Cardiac fibroblast (primary cell): ENCODE measurements at places on chromosomes 1 and 21.

DNA sequence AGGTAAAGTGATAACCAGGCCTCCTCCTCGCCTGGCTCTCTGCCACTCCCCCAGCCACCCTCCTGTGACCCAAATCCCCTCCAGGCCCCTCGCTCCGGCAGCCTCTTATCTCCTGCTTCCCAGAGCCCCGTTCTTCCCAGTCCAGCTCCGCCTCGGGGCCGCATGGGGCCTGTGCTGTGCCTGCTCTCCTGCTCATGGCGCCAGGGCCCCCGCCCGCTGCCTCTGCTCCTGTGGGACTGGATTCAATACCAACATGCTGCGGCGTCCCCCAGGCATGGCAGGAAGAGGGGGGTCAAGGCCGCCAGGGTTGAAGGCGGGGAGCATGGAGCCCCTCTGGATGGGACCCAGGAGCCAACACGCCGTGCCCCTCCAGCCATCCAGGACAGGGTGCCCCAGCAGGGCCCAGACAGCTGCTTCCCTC is 213.0 kb upstream of the VAMP3 start:
- no peak for DNase-seq

DNA sequence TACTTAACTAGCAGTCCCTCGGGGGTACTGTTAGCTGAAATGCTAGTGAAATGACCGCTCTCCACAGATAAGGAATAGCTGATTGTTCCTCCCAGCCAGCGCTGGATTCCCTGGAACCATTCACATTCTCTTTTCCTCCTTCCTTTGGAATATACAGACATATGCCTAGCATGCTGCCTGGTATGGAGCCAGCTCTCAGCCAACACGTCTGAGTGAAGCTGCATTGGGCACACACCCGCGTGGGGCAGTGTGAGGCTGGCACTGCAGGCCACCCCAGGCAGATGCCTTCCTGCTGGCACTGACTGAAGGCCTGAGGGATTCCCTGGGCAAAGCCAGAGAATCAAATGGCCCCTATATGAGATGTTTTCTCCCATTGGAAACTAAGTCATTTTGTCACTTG is 66.7 kb downstream of the TLR5 start:
- no peak for DNase-seq

GRCh38 chr1:17360272-17360956 is 11.6 kb upstream of the PADI6 start:
- DNase-seq, result no peak

- no peak for DNase-seq
Measured at GRCh38 chr21:42301371-42302075, 13.7 kb downstream of the TFF3 start.

GRCh38 chr1:2043886-2044285 is 6.3 kb upstream of the PRKCZ start:
- DNase-seq, result no peak

- DNase-seq, result no peak
Measured at GRCh38 chr1:235317168-235317567, 10.8 kb downstream of the ARID4B start.

DNA sequence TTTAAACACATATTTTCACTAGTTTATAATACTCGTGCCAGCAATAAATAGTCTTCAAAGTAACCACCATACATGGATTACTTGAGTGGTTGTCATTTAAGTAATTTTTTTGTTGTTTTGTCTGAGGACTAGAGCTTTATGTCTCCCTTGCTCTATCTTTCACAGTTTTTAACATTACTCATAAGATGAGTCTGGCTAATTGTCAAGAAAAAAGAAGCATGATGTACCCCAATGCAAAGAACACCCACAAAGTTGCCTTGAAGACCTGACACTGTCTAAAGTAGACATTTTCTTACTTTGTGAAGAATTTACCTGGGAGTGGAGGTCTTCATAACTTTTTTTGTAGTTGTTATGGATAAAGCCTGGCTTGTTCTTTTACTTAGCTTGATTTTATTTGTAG is 210.4 kb upstream of the BRINP3 start:
- no peak for DNase-seq

DNA sequence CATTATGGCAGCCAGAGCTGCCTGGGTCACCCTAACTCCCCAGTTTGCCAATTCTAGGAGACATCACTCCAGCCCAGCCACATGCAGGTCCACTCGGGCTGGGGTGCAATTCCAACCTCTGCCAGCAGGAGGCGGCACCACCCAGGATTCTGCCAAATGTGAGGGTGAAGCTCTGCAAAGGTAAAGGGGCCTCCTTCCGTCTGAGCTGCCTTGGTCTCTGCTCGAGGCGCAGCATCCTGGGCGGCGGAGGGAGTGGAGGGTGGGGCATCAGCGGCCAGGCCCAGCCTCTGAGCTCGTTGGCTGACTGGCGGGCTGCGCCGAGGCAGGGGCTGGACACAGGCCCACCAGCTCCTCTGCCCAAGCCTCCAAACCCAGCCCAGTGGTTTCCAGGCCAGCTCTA is 63.8 kb downstream of the ARHGEF16 start:
- DNase-seq, result no peak

DNA sequence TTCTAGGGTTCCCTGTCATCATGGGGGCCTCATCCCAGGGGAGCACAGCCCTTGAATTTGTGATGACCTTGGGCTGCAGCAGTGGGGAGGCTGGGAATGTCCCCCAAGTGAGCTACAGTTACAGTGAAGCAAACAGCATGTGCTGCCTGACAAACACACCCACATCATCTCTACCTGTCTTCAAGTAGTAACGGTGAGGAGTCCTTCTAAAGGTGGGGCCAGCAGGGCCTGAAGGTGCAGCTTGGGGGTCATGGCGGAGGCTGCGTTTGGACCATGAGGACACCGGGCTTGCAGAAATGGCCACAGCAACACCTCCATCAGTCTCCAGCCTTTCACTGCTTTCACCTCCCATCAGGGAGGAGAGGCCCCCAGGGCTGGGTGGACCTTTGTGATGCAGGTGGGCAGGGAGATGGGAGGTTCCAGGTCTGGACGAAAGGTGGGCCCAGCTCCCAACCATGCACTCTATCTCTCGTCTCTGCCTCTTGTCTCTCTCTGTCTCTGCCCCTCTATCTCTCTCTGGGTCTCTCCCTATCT is 55.7 kb downstream of the WNT9A start:
- DNase-seq, result no peak

GRCh38 chr1:47190857-47191256 is 1.0 kb upstream of the PDZK1IP1 start:
- no peak for DNase-seq

DNA sequence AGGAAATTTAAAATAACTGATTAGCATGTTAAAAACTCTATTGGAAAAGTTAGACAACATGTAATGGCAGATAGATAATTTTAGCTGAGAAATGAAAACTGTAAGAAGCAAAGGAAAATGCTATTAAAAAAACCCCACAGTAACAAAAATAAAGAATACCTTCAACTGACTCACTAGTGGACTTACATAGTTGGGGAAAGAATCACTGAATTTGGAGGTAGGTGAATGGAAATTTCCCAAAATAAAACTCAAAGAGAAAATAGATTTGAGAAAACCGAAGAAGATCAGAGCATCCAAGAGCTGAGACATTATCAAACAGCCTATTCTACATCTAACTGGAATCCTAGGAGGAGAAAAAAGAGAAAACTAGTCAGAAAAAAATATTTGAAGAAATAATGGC is 34.7 kb downstream of the PDE4B start:
- DNase-seq, result no peak

DNA sequence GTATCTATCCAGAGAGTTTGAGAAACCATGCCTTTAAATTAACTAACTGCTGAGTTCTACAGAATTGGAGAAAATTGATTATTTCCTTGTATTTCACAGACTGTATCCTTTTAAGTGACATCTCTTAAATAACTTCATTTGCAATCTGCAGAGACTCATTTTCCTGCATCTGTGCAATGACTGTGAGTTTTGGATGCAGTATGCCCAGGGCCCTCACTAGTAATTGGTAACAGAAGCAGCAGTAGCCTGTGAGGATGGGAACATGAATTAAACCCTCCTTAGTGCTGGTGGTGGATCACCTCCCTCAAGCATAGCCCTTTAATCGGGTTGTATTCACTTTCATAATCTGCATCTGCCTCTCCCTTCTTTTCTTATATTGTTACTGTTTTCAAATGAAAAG is 21.7 kb upstream of the SH3D21 start:
- DNase-seq, result no peak

GRCh38 chr1:212760126-212760823 is 31.3 kb downstream of the NSL1 start:
- no peak for DNase-seq

DNA sequence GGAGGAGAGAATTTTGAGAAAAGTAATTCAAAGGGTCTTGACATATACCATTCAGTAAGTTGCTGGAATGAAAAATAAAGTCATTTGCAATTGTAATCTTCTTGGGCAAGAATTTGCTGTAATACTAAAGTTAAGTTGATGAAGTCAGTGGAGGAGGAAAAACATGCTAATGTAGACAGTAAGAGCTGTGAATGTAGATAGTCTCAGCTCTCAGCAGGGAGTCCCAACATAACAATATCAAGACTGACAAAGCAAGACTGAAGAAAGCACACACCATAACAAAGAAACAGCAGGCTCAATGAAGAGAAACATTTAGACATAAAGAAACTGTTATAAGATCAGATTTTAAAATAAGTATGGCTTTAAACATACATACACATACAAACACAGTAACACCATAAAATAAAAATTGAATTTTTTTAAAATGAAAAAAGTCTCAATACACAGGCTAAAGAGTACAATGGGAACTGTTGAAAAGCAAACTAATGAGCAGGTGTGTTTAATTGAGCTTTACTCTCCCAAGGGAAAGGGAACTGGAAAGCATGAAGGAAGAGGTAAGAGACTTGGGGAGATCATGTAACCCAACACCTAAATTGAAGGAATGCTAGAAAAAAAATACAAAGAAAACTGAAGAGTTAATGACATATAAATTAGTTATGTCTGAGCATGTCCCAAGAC is 336.3 kb upstream of the NCAM2 start:
- DNase-seq, result no peak

- DNase-seq, result no peak
Measured at GRCh38 chr1:248686815-248687214, 15.8 kb downstream of the OR14I1 start.

- no peak for DNase-seq
Measured at GRCh38 chr1:161970633-161971032, 53.0 kb downstream of the OLFML2B start.

- DNase-seq, result no peak
Measured at GRCh38 chr1:233109096-233109495, 158.7 kb downstream of the NTPCR start.

DNA sequence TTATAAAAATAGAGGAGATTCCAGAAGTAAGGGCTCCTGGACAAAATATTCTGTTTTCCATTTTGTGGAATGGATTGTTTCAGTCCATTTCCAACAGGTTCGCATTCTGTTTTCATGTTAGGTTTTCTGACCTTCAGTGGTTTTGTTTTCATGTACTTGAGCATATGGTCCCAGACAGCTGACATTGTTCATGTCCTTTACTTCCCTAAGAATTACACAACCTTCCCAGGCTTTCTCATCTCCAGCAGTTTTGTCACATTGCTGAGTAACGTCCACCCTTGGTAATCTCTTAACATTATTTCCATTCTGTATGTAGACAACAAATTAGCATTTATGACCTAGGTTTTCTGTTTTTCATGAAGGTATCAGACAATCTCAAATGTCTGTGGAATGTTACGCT is 21.0 kb upstream of the ERRFI1 start:
- peak; percentile 89 for DNase-seq

GRCh38 chr1:231966983-231967382 is 340.4 kb downstream of the DISC1 start:
- DNase-seq, result no peak
